Hair follicular keratinocyte (primary cell): ENCODE measurements at places on chromosomes 12 and 14. TPM values are rescaled to one million over a fixed set of nuclear protein-coding genes. Genes with fewer than 3 reads are reported as not detected.

CCDC60 gene
- not detected in 2 replicates for total RNA-seq

KANSL2 gene
- 52.6 and 71.8 TPM in 2 replicates for total RNA-seq

ACAD10 gene
- 14.6 and 17.2 TPM in 2 replicates for total RNA-seq

DBX2 gene
- total RNA-seq: not detected in 2 replicates

DHH gene
- total RNA-seq: not detected in 2 replicates

TSPAN19 gene
- total RNA-seq: 0.55 and 0.57 TPM in 2 replicates

LRRK2 gene
- total RNA-seq: 0.38 and 0.39 TPM in 2 replicates

KRT2 gene
- not detected in 2 replicates for total RNA-seq

ARHGAP9 gene
- total RNA-seq: not detected in 2 replicates

RGS6 gene
- total RNA-seq: not detected in 2 replicates
